M059J (cell line): ENCODE measurements at places on chromosomes 4 and X.
A peak's percentile ranks its signal among the peaks of the same experiment; 100 is the strongest.

- DNase-seq = no peak
Observed at GRCh38 chrX:150199181-150199580, 163.9 kb upstream of the MAMLD1 start.

DNA sequence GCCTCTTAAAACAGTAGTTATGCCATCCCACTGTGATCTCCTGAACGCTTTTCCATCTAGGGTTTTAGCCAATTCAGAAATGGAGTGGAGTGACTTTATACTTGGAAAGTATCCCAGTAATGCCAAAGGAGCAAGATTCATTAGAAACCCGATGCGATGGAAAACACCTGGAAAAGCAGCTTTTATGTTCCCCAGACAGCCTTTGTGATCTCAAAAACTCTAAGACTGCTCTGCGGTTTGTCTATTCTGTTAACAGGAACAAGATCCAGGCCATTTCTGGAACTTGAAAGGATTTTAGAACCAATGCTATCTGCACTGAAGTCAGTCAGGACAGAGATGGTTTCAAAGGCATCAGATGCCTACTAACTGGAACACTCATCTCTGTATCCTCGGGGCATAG, 145.1 kb downstream of the APBB2 start:
- peak; percentile 64 for DNase-seq

DNA sequence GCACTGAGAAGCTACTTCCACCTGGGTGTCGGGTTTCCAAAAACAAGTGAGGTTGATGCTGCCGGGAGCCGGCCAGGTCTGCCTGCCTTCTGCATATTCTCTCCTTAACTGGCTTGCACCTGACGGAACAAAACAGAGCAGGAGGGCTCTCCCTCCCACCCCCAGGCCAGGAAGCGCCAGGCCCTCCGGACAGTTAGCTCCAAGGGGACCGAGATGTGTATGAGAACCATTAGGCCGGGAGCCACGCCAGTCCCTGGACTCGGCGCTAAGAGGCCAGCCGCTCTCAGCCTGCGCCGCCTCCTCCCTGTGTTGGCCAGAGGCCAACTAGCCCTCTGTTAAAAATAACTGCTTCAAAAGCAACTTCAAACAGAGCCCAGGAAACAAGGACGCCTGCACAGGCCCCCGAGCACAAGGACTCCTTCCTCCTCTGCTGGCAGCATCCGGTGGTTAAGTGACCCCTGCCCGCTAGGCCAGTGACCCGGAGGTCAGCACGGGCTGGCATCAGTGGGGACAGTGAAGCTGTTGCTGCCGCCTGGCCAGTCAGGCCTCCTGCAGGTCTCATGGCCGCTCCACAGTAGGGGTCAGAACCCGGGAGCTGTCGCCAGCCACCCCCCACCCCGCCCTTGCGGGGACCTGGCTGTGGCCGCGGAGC, 107.9 kb downstream of the ABLIM2 start:
- DNase-seq = peak; percentile 20

- no peak for DNase-seq
Observed at GRCh38 chrX:27008486-27008885, 454.7 kb downstream of the PPP4R3C start.

DNA sequence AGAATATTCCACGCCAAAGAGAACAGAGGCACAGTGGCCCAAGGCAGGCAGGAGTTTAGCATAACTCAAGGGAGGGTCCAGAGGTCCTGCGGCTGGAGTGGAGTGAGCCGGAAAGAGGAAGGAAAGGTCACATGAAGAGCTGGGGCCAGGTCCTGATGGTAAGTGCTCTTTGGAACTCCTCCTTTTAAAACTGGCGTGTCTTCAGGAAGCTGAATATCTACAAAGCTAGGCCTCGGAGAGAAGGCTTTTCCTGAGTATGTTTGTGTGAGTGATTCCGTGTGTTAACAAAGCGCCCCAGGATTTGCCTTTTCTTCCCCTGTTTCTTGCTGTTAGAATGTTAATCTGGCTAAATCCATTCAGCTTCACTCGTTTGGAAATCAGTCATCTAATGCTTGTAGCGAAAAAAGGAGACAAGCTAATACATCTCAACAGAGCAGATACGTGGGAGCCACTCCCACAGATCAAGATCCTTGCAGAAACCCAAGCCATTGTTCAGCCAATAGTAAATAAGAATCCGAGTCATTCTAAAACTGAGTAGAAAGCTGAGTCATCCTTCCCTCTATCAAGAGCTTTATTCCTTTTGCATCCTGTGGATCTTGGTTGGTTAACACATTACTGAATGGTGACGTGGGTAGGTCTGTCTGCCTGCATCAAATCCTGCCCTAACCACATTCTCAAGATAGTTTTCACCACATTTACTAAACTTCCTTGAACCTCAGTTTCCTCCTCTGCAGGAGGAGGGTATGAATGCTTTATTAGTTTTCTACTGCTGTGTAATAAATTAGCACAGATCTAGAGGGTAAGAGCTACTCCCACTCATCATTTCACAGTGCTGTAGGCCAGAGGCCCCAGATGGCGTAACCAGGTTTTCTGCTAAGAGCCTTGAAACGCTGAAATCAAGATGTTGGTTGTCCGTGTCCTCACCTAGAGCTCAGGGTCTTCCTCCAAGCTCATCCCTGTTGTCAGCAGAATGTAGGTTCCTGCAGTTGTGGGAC, 43.2 kb upstream of the RBM47 start:
- peak; percentile 98 for DNase-seq

- DNase-seq = no peak
Observed at GRCh38 chr4:178086320-178086719, 644.1 kb upstream of the AGA start.

DNA sequence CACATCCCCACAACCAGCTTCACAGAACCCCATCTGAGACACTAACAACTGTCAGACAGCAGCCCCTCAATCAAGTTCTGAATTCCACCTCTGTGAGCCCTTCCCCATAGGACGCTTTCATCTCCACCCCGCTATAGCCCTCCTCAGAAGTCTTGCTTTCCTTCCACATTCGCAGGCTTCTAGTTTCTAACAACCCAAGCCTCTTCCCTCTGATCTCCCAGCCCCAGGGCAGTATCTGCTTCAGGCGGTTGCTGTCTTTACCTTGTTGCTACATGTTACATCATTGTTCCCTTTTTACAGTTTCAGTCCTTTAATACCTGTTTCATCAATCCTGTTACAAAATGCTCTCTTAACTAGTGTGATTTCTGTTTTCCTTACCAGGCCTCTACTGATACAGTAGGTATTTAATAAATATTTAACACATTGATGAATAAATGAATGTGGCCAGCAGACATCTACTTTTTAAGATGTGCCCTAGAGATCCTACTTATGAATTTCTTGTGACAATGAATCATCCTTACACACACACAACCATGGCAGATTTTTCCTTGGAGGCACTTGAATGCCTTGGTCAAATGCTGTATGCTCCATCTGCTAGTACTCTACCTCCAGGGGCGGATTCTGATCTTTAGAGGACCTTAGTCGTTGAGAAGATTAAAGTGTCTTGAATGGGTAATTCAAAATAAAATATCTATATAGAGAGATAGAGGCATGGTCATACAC, 164.7 kb upstream of the SLIT2 start:
- no peak for DNase-seq

- DNase-seq = no peak
Observed at GRCh38 chrX:39900777-39901170, 197.0 kb downstream of the BCOR start.

GRCh38 chr4:24889991-24890390, 22.9 kb downstream of the CCDC149 start:
- DNase-seq = no peak

GRCh38 chr4:134762053-134762452, 560.5 kb upstream of the PABPC4L start:
- no peak for DNase-seq

DNA sequence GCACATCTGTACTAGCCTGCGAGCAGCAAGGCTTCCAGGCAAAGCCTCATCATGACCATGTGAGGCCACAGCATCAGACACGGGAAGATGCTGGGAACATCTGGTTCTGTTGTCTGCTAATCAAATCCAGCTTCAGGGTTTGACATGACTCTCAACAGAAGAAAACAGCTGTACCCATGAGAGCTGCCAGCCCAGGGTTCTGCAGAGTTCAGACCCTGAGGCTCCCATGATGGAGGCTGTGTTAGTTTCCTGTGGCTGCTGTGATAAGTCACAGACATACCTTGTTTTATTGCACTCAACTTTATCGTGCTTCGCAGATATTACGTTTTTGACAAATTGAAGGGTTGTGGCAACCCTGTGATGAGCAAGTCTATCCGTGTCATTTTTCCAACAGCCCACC, 37.5 kb downstream of the JAKMIP1 start:
- no peak for DNase-seq

GRCh38 chr4:126772662-126773061, 860.1 kb upstream of the INTU start:
- DNase-seq = peak; percentile 47

GRCh38 chr4:75924309-75924827, 16.4 kb downstream of the NAAA start:
- DNase-seq = no peak

GRCh38 chr4:36072529-36072928, 171.8 kb downstream of the ARAP2 start:
- DNase-seq = no peak

- peak; percentile 45 for DNase-seq
Observed at GRCh38 chr4:138222046-138222445, 20.1 kb downstream of the SLC7A11 start.

DNA sequence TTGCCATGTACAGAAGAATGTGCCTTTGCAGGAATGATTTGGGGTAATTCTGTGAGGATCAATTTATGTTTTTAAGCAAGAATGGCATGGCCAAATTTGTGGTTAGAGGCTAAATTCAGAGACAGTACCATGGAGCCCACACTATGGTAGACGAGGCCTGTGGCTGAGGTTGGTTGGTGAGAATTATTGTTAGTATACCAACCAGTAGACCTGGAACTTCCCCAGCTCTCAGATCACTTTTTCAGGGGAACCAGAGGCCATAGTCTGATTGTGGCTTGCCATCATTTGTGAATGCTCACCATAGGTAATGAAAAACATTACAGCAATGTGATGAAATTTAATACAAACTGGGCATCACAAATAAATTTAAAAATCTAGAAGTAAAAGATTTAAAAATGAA, 56.3 kb downstream of the SHISA3 start:
- no peak for DNase-seq

- no peak for DNase-seq
Observed at GRCh38 chrX:136627409-136627808, 20.5 kb upstream of the CD40LG start.

DNA sequence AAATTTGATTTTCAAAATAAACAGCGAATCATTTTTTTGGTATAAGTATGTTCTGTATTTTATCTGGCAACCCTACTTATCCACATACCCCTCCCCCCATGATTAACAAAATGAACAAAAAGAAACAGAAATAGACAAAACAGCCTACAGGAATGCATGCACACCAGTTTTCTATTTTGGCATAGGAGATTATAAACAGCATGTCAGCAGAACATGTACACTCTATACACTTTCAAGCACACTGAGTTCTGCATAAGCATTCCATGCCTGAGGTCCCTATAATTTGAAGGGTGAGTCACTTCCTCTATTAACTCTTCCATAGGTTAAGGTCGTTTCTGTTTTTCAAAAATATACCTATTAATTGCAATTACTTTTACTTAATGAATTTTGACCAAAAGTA, 28.0 kb upstream of the ZNF280C start:
- no peak for DNase-seq

- DNase-seq = peak; percentile 8
Observed at GRCh38 chr4:80465238-80465637, 129.7 kb downstream of the CFAP299 start.
